NCI-H2107 (cell line): ENCODE measurements at places on chromosomes 7 and 10.

DNA sequence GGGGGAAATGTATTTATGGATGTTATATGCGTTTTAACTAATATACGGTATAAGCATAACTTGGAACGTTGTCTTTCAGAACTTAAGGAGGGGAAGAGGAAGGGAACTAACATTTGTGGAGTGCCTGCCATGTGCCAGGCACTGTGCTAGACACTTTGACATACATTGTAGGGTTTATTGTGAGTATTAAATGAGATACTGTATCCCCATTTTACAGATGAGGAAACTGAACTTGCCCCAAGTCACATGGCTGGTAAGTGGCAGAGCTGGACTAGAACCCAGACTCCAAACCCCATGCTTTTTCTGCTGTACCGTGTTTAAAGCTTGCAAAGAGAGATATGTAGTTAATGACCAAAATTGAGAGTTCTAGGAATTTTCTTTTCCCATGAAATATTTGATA lies 74.6 kb downstream of the CREM start:
- DNase-seq = no peak

GRCh38 chr7:100396421-100396982 lies 23.2 kb downstream of the PILRA start:
- DNase-seq = no peak

- peak; percentile 63 for DNase-seq
Measured at GRCh38 chr7:102236592-102237287, 49.9 kb upstream of the SH2B2 start.

DNA sequence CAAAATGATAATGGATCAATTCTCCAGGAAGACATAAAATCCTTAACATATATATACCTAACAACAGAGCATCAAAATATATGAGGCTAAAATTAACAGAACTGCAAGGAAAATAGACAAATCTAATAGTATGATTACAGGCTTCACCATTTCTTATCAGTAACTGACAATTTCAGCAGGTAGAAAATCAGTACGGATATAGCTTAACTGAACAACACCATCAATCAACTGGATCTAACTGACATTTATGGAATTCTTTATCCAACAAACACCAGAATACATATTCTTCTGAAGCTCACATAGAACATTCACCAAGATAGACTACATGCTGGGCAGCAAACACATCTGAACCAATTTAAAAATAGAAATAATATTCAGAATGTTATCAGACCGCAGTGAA lies 121.1 kb upstream of the CDC14C start:
- DNase-seq = no peak

GRCh38 chr10:1380088-1380671 lies 324.0 kb downstream of the WDR37 start:
- DNase-seq = no peak

- peak; percentile 8 for DNase-seq
Measured at GRCh38 chr7:47535035-47535703, 46.7 kb downstream of the TNS3 start.

DNA sequence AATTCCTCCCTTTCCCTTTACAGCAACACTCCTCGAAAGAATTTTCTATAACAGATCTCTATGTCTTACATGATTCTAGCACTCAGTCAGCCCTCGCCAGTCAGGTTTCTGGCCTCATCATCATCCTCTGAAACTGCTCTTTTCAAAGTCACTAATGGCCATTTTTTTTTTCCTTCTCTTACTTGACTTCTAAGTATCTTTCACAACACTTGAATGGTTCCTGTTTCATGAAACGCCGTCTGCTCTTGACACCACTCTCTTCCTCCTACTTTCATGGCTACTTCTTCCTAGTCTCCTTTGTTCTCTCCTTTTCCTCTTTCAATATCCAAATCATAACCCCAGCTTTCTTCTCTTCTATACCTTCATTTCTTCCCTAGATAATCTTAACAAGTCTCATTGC lies 100.5 kb upstream of the NRP1 start:
- no peak for DNase-seq

GRCh38 chr10:6204063-6204340 lies 1.3 kb downstream of the PFKFB3 start:
- DNase-seq = no peak

- DNase-seq = no peak
Measured at GRCh38 chr7:42831718-42832522, 80.0 kb downstream of the C7orf25 start.

- no peak for DNase-seq
Measured at GRCh38 chr7:106915873-106916272, 50.8 kb downstream of the PIK3CG start.

DNA sequence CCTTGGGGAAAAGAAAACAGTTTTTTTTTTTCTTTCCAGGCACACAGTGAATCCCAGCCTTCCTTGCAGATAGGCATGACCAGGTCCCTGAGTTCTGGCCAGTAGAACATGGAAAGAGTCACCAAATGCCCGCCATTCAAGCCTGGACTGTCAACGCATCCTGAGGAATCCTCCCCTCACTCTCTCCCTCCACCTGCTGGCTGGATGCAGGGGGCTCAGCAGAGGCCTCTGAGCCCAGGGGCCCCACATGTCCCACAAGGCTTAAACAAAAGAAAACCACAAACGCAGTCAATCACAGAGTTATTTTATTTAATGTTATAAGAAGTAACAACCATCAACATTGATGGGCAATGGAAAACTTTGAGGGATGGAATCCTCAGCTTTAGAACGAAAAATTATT lies 93.1 kb downstream of the JCAD start:
- DNase-seq = no peak

- DNase-seq = no peak
Measured at GRCh38 chr10:3763852-3764625, 21.0 kb downstream of the KLF6 start.

DNA sequence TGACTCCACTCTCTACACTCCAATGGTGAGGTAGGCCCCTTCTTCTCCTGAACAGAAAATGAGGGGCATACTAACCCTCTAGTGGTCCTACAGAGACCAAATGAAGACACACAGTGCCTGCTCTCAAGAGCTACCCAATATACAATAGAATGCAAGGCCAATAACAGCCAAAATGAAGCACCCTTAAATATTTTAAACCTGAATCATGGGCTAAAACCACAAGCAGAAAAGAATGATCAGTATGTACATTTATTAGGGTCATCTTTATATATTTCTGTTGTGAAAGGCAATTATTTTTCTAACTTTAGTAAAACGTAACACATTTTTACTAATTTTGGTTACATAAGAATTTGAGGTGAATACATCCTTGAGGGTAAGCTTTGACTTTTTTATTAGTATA lies 49.9 kb upstream of the COL1A2 start:
- DNase-seq = no peak

- DNase-seq = no peak
Measured at GRCh38 chr10:102738692-102739121, 5.0 kb upstream of the WBP1L start.

DNA sequence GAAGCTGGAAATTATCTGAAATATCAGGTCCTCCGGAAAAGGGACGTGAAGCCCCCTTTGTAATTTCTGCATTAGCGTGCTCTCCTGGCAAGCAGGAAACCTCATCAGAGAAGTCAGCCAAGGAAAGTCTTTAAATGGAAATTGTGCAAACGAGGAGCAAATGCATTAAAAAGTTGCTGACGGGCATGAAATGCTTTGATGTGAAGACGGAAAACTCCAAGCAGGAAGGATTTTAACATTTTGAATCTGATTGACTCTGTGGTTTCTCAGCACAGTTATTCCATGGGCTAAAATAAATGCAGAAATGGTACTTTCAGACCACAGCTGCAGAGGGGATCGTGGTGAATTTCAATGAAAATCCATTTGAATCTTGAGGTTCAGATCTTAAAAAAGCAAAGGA lies 167.8 kb downstream of the AHR start:
- DNase-seq = no peak

GRCh38 chr10:132466520-132467463 lies 69.8 kb downstream of the PWWP2B start:
- DNase-seq = no peak

DNA sequence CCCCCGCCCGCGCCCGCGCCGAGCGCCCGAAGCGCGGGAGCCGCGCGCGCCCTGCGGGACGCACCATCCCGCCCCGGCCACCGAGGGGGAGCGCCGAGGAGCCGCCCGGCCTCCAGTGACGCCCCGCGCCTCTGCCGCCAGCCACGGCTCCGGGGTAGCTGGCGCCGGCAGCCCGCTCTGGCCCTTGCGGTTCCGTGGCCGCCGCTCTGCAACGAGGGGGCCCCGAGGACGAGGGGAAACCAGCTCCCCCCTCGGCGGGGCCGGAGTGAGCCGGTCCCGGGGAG lies at the start of gene PAXIP1:
Gene PAXIP1 (minus strand): TSS at position 33 of the 284 bp plus-strand sequence. CDS start 195 bp downstream, outside the sequence.
- peak; percentile 71 for DNase-seq

DNA sequence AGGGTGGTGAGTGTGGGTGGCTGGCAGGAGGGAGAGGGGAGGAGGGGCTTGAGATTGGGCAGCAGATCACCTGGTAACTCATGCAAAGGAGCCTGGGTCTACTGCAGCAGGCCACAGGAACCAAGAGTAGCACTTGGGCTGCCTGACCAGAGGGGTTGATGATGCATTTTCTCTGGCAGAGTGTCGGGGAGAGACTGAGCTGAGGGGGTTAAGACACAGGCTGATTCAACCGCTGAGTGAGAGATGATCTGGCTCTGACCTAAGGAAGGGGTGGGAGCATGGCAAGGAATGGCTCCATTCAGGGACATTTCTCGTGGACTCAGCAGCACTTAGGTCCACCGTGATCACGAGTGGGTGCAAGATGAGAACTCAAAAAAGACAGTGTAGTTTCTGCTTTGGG lies 115.5 kb upstream of the STK17A start:
- DNase-seq = no peak

- no peak for DNase-seq
Measured at GRCh38 chr10:60893231-60893630, 50.8 kb downstream of the RHOBTB1 start.

GRCh38 chr7:78588393-78588792 lies 789.8 kb downstream of the PHTF2 start:
- DNase-seq = no peak

DNA sequence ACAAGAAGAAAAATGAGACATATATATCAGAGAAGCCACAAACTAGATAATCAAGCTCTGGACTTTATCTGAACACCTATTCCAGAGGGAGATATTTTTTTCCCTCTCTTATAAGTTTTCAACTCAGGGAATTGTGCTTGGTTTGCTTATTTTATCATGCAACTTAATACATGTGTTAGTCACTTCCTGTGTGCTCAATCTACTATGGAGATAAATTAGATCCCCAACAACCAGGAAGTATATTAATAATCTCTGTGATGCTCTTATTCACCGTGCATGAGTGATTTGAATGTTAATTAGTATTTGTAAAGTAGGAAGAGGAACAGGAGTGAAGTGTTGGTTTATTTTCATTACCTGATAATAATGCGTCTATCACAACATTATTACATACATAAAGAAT lies 38.8 kb upstream of the ZNF365 start:
- DNase-seq = no peak

- no peak for DNase-seq
Measured at GRCh38 chr10:90947030-90947960, 26.4 kb upstream of the ANKRD1 start.

DNA sequence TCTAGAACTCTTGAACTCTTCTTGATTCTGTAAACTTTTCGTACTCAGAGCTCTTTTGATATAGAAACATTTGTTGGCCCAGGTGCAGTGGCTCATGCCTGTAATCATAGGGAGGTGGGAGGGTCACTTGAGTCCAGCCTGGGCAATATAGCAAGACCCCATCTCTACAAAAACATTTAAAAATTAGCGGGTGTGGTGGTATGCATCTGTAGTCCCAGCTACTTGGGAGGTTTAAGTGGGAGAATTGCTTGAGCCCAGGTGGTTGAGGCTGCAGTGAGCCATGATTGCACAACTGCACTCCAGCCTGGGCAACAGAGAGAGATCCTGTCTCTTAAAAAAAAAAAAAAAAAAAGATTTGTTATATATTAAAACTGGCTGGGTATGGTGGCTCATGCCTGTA lies 121.6 kb downstream of the BAMBI start:
- DNase-seq = no peak

DNA sequence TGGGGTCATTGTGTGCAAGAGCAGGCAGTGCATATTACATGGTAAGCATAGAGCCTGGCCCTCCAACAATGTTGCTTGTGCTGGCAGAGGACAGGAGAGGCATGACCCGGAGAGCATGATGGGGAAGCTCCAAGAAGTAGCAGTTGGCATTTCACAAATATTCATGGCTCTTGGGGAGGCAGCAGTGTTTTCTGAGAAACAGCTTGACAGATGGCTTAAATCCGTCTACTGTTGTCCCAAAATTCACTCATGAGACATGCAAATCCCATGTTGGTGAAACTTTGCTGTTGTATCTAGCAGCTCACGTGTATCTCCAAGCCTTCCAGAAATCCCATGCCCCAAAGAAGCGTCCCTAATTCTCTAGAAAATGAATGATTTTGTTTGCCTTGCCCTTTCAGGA lies 487.0 kb downstream of the SORCS3 start:
- no peak for DNase-seq

DNA sequence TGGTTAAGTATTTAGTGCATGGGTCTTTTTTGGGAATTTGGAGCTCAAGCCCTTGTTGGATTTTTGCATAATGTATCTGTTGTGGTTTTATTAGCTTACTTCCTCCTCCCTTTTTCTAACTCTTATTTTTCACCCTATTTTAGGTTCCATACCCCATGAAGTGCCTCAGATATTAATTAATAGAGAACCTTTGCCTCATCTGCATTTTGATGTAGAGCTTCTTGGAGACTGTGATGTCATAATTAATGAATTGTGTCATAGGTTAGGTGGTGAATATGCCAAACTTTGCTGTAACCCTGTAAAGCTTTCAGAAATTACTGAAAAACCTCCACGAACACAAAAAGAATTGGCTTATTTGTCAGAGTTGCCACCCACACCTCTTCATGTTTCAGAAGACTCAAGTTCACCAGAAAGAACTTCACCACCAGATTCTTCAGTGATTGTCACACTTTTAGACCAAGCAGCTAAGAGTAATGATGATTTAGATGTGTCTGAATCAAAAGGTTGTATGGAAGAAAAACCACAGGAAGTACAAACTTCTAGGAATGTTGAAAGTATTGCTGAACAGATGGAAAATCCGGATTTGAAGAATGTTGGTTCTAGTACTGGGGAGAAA lies 28.0 kb downstream of the SIRT1 start:
- no peak for DNase-seq

DNA sequence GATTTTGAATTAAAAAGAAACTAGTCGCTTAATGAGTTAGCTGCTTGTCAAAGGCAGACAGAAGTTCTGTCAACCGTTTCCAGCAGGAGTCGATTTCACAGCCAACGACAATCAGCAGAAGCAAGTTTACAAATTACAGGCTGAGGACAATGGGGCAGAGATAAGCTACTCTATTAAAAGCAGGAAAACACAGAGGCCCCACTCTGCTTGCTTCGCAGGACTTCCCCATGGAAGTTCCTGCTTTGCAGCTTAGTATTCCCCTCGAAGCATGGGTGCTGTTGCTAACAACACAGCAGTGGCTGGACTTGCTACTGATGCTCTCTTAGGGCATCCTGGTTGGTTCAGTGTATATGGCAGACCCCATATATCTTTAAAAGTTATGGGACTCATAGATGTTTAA lies 50.8 kb upstream of the KLF6 start:
- no peak for DNase-seq

GRCh38 chr7:69246758-69247157 lies 351.5 kb upstream of the AUTS2 start:
- no peak for DNase-seq

DNA sequence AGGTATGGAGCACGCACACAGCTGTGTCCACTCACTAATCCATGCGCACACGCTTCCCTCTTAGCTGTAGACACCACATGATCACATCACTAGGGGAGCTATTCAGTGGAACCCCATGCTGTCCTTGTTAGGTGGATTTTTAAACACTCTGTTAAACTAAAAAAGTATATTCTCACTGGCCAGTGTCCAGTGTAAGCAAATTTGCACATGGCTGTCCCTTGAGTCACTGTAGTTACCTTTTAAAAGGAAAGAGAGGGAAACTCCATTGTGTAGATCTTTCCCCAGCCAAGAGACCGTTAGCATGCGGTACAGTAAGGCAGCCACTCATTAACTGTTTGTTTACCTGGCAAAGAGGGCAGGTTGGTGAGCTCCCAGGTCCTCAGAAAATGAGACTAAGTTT lies 81.6 kb upstream of the INSYN2A start:
- no peak for DNase-seq
